Hematopoietic multipotent progenitor cell treated with erythropoietin and hydrocortisone succinate and interleukin-3 and kit ligand, for 15 days (in vitro differentiated cells): ENCODE measurements at places on chromosomes 7 and 10.

GRCh38 chr7:70744492-70744891, 387.5 kb upstream of the GALNT17 start:
- no peak for DNase-seq

GRCh38 chr7:33040803-33041516, 21.6 kb downstream of the NT5C3A start:
- peak; percentile 89 for DNase-seq

DNA sequence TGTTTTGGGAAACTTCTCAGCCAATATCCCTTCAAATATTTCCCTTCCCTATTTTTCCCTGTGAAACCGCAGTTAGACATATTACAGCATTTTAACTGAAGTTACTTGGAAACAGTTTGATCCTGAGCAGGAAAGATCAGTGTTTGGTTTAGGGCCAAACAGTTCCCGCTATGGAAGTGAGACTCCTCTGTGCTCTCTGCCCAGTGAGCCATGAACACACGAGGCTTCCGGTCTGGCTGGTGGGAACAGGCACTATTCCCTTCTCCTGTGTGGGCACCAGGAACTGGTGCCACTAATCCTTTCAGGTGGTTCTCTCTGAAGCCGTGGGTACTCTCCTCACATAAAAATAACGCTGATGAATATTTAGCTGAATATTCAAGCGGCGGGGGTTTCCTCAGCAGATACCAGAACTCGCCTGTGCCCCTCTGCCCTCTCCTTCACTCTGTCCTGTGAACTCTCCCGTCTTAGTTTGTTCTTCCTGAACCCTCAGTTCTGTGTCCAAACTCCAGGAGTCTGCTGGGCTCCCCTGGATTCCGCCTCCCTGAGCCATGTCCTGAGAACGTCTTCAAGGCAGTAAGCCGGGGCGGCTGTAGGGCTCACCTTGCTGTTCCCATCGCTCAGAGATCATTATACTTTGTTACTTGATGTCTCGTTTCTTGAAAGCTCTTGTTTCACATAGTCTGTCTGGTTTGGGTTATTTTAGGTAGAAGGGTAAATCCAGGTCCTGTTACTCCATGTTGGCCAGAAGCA, 25.7 kb downstream of the FOXL3 start:
- no peak for DNase-seq

DNA sequence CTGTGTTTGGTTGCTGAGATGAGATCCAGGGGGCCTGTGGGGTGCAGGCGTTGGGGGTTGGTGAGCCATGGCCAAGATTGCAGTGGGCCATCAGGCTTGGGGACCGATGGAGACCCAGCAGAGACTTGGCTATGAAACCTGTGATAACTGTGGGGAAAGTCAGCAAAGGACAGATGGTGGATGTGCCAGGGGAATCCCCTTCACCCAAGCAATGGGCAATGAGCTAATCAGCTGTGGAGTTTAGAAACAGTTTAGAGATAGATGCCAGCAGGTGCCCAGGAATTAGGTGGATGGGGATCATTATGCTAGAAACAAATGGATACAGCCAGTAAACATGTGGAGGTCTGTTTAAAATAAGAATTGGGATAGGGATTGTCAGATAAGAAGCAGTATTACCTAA, 151.4 kb upstream of the FERD3L start:
- DNase-seq: no peak

GRCh38 chr10:101935431-101935830, 91.8 kb upstream of the KCNIP2 start:
- DNase-seq: no peak

DNA sequence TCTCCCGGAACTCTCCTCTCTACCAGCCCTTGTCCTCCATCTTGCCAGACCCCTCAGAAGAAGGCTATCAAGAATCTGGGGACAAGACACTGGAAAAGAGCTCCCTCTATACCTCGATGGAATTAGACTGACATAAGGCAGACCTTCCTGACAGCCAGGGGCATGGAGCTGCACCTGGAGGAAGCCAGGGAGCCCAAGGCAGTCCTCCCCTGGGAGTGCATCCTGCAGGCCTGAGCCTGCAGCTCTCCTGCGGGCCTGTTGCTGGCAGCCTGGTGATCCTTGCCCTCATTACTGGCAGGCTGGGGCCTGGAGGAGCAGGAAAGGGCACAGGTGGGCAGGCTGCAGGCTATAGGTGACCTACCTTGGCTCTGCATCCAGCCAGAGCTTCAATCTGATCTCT, 323.4 kb downstream of the GRID1 start:
- no peak for DNase-seq

GRCh38 chr10:81200801-81201200, 663.1 kb downstream of the SH2D4B start:
- no peak for DNase-seq

DNA sequence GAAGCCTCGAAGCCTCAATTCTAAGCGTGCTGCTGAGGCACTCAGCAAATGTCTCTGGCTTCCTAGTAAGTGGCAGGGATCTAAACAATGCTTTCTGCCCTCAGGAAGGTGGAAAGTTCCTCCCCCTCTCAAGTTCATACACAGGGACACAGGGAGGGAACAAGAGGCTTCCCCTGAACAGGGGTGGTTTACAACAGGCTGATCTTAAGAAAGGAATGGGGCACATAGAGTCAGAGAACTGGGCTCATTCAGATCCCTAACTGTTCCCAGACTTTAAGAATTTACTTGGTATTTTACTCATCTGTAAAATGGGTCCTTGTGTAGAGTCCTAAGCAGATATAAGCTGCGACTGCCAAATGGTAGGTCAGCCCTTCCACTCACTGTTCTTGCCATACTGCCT, 2.5 kb downstream of the TNS3 start:
- DNase-seq: no peak

DNA sequence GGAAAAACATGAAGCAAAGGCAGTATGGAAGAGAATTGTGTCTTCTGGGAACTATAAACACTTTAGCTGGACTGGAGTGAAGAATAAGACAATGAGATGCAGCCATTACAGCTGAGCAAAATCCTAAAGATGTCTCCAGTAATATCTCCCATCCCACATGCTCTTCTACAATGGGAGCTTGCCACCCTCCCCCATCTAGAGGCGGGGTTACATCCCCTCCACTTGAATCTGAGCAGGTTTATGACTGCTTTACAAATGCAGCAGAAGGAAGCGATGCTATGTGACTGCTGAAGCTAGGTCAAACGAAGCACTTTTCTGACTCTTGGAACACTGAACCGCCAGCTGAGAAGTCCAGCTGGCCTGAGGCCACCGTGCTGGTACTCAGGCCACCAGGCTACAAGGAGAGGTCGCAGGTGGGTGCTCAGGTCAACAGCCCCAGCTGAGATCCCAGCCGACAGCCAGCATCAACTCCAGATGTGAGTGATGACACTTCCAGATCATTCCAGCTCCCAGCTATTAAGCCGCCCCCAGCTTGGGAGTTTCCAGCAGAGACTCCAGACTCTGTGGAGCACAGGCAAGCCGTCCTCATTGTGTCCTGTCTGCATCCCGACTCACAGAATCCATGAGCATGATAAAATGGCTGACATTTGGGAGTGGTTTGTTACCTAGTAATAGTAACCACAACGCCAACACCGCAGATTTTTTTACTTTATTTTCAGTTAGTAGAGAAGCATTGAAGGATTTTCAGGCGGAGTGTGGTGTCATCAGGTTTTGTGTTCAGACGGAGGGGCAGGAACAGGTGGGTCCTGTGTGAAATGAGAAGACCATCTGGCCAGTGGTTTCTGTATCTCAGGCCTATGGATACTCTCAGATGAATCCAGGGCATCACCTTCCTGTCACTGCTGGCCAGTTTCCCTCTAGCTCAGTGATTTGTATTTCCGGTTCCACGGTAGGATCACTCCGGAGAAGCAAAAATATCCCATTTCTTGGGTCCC, 89.3 kb downstream of the NPY start:
- DNase-seq: no peak

- DNase-seq: no peak
Measured at GRCh38 chr7:28176174-28176573, 4.4 kb downstream of the JAZF1 start.

- DNase-seq: no peak
Measured at GRCh38 chr10:10725196-10725595, 292.5 kb upstream of the CELF2 start.

- DNase-seq: no peak
Measured at GRCh38 chr10:51875610-51876009, 176.2 kb upstream of the CSTF2T start.

DNA sequence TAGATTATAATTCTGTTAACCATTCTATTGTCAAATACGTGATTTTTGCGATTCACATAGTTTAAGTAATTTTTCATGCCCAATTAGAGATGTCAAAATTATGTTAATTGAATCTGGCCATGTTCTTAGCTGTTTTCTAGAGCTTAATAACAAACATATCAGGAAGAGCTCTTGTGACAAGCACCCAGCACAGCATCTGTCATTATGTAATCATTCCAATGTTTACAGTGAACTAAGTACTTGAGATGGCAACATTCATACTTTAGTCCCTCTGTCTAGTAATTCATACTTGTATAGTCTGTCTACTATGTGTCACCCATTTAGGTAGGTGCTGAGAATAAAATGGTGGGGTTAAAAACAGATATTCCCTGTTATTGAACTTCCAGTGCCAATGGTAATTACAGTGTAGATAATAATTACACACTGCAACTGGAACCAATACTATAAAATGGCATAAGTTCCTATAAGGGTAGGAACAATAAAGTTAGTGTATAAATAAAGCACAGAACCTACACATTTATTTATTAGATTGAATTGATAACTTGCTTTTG, 55.2 kb downstream of the ZEB1 start:
- DNase-seq: no peak

DNA sequence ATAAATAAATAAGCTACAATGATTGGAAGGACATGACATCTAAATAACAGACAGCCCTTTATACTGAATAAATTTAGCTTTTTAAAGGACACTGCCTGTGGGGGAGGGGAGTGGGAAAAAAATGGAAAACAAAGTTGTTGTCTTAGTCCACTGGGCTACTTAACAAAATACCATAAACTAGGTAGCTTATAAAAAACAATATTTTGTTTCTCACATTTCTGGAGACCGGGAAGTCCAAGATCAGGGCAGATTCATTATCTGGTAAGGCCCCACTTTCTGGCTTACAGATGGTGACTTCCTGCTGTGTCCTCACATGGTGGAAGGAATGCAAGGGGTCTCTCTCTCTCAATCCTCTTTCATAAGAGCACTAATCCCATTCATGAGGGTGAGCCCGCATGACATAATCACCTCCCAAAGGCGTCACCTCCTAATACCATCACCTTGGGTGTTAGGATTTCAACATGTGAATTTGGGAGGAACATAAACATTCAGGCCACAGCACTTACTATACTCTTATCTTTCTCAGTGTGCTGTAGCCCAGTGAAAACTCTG, 43.0 kb downstream of the DNAJC12 start:
- no peak for DNase-seq

GRCh38 chr7:5780801-5781496, 514 bp downstream of the RNF216 start:
- DNase-seq: peak; percentile 10

- no peak for DNase-seq
Measured at GRCh38 chr7:128974241-128974934, 36.7 kb downstream of the IRF5 start.

GRCh38 chr10:116827214-116827671, 22.1 kb upstream of the ENO4 start:
- DNase-seq: no peak

DNA sequence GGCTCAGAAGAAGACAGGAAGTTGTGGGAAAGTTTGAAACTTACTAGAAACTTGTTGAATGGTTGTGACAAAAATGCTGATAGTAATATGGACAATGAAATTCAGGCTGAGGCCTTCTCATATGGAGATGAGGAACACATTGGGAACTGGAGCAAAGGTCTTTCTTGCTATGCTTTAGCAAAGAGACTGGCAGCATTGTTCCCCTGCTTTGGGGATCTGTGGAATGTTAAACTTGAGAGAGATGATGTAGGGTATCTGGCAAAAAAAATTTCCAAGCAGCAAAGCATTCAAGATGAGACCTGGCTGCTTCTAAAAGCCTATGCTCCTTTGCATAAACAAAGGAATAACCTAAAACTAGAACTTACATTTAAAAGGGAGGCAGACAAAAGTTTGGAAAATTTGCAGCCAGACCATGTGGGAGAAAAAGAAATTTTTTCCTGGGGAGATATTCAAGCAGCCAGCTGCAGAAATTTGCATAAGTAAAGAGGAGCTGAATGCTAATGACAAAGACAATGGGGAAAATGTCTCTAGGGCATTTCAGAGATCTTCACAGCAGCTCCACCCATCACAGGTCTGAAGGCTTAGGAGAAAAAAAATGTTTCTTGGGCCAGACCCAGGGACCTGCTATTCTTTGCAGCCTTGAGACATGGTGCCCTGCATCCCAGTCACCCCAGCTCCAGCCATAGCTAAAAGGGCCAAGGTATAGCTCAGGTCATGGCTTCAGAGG, 16.5 kb upstream of the KCND2 start:
- DNase-seq: no peak

DNA sequence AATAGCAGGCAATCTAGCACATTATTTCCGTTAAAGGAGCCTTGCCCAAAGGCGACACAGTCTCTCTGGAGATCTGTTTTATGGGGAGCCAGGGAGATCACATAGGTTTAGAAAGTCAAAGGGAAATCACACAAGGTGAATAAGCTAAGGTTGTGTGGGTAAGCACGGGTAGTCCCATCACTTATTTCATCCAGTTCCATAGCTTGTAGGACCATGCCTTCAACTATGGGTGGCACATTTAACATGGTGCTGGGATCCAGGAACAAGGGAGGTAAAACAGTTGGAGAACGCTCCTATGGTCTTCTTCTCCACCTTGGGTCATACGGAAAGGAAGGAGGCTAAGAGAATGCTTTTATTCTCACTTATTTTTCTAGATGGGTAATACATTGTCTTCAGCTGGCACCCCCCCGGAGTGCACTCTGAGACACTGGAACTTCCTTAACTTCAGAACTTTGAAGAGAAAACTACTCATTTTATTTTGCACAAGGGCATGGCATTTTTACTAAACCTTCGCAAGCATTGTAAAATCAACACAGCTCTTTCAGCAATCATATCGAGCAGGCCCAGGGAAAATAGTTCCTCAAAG, 435.4 kb downstream of the KIF20B start:
- DNase-seq: no peak

DNA sequence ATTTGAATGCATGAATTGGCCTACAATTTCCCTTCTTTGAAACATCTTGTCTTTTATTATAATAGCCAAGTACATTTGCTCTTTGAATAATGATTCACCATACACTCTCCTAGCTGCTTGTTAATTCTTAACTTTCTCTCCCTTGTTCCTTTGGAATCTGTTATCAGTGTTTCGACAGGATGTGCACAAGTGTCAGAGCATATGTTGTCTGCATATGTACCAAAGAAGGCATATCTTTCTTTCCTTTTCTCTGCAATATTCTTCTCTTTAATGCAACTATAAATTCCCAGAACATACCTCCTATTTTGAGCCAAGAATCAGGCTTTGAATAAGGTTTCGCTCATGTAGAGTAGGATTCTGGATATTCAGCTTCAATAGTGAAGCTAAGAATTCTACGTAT, 848.3 kb upstream of the C7orf33 start:
- no peak for DNase-seq
